ENCODE measurements at places on chromosomes 16 and 17.

DNA sequence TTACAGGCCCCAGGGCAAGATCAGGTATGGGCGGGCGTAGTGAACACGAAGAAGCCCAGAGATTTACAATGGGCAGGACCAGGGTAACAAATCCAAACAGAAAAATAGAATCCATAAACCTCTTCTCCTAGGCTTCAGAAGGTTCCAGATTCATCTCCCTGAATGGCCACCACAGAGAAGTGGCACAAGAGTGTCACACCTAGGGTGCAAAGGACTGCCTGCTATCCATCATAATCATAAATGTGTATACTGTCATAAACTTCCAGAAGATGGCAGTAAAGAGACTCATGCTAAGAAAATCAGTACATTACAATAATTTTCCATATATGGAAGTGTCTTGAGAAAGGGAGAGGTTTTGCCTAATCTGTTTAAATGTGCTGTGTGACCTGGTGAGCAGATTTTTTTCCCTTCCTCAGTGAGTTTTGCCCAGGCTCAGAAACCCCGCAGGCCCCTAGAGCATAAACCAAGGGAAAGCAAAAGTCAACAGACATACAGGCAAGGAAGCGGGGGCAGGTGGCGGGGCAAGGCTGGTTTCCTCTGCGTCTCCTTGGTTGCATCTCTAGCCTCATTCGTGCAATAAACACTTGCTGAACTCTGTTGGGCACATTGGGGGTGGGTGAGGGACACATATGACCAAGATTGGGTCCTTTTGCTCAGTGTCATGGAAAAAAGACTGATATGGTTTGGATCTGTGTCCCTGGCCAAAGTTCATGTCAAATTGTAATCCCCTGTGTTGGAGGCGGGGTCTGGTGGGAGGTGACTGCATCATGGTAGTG is 92.0 kb upstream of the CDH5 start:
- no peak for DNase-seq

DNA sequence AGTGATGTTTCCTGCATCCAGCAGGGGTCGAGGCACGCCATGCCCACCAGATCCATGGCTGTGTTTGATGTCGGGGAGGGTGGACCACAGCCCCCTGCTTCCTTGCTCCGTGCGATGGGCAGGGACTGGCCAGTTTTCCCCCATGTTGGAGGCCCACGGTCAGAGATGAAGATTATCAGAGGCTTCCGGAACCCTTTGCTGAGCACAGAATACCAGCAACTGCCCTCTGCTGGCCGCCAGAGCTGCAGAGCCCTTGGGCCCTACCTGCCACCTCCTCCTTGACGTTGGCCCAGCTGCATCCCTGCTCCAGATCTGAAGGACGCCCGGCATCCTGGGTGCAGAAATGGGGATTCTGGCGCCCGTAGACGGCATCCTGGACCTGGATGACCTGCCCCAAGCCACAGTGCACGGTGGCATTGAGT is 23.7 kb upstream of the BCO1 start:
- no peak for DNase-seq

- no peak for DNase-seq
Measured at GRCh38 chr17:44356241-44356640, 7.4 kb downstream of the FAM171A2 start.

- DNase-seq = no peak
Measured at GRCh38 chr16:73047536-73048291, at the start of gene ZFHX3. ZFHX3 (minus strand) TSS chr16:73048128; CDS start chr16:72960145, 87,983 bp downstream.

GRCh38 chr16:60302261-60302660 is 1568.1 kb upstream of the GOT2 start:
- no peak for DNase-seq
